ENCODE measurements at places on chromosomes 2 and 18.
A peak's percentile ranks its signal among the peaks of the same experiment; 100 is the strongest.

- no peak for DNase-seq
These were observed 616 bp upstream of the SP5 start for GRCh38 chr2:170714381-170715061.

DNA sequence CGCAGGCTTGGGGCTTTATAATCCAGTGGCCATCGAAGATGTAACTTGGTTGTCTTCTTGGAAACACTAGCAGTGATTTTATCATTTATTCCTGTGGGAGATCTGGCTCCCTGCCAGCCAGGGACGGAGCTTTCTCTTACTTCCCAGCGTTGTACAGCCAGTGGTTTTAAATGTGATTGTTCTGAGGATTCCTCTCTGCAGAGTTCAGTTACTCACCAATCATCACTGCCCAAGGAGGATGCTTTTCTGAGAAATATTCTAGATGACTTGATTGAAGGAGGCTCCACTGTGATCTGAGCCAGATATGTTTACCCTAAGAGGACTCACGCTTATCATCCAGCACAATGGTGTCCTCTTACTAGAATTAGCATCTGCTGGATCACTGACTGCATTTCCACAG is 744.3 kb downstream of the RNF144A start:
- no peak for DNase-seq

GRCh38 chr2:112345030-112346027 is 69.9 kb downstream of the ZC3H6 start:
- no peak for DNase-seq

DNA sequence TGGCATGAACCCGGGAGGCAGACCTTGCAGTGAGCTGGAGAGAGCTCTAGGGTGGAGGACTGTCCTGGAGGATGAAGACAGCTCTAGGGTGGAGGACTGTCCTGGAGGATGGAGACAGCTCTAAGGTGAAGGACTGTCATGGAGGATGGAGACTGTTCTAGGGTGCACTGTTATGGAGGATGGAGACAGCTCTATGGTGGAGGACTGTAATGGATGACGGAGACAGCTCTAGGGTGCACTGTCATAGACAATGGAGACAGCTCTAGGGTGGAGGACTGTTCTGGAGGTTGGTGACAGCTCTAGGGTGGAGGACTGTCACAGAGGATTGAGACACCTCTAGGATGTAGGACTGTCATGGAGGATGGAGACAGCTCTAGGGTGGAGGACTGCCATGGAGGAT is 21.1 kb upstream of the KCNG2 start:
- DNase-seq: no peak

- no peak for DNase-seq
These were observed 111.6 kb downstream of the AGAP1 start for GRCh38 chr2:235605312-235606003.

DNA sequence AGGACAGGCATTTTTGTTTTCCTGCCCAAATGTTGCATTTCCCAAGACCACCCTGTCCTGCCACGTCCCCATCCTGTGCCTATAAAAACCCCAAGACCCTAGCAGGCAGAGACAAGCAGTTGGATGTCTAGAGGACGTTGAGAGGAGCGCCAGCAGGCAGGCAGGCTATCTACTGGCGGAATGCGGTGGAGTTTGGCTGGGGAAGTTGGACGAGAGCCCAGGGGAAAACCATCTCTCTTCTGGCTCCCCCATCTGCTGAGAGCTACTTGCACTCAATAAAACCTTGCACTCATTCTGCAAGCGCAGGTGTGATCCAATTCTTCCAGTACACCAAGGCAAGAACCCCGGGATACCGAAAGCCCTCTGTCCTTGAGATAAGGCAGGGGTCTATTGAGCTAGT is 72.5 kb downstream of the ARL6IP6 start:
- no peak for DNase-seq

- no peak for DNase-seq
These were observed 173.0 kb downstream of the NCK2 start for GRCh38 chr2:105917688-105918087.

GRCh38 chr2:98913916-98914712 is 21.9 kb downstream of the CRACDL start:
- no peak for DNase-seq

- no peak for DNase-seq
These were observed 1.2 kb upstream of the SRBD1 start for GRCh38 chr2:45612285-45612684.

GRCh38 chr2:237625216-237625705 is 2.1 kb upstream of the LRRFIP1 start:
- no peak for DNase-seq

DNA sequence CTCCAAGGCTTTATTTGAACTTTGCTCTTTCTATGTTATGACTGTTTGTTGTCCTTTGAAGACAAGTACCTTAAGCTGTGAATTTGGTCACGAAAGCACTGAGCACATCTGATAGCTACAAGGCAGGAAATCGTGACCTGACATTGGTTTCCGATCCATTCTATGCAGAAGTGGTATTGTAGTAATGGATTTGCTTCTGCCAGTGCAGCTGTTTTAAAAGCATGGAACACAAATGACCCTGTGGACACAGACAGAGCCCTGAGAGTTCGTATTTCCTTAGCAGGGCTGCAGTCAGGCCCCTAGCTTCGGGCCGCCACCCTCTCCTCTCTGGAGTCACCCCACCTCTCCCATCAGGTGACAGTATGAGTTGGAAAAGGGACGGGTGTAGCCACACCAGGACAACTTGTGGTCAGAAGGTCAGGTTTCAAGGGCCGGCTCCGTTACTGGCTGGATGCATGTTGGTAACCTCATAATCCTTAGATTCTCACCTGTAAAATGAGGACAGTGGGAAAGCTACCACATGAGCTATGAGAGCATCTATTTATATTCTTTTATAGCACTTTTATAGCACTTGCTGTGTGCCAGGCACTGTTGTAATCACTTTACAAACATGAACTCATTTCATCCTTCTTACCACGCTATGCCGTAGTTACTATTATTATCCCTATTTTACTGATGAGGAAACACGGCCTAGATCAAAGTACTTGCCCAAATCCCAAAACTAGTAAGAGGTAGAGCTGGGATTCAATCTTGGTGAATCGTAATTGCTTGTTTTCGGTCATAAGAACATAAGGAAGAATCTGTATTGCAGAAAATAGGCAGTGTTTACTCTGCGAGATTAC is 70.2 kb downstream of the SPATS2L start:
- peak; percentile 38 for DNase-seq

- no peak for DNase-seq
These were observed 19.6 kb downstream of the CHN1 start for GRCh38 chr2:174985614-174986013.

DNA sequence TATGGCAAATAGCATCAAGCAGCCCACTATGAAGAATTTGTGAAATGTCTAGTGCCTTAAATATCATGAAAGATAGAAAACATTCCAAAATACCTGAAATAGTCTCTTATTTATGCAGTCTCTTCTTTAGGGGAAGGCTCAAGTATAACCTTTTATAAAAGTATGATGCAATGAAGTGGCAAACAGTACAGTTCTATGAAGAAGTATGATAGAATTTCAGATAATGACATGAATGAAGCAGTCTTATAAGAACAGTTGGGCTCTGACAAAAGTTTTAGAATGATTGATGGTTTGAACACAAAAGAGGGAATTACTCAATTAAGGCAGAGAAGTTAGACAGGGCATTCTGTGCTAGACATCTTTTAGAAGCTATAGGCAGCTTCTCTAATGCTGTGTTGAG is 1791.8 kb upstream of the PIK3C3 start:
- DNase-seq: no peak

GRCh38 chr2:136809998-136810397 is 44.7 kb downstream of the THSD7B start:
- no peak for DNase-seq

DNA sequence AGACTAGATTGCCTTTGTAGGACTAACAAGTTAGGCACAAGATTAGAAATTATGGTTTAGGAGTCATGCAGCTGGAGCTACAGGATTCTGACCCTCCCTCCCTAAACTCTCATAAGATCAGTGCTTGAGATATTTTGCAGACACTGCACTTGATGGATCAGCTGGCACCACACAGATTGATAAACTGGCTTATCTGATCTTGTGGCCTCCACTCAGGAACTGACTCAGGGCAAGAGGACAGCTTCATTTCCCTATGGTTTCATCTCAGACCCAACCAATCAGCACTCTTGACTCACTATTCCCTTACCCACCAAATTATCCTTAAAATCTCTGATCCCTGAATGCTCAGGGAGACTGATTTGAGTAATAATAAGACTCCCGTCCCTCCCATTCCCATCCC is 152.3 kb downstream of the DIS3L2 start:
- DNase-seq: peak; percentile 50

GRCh38 chr2:6071519-6071918 is 379.3 kb downstream of the SOX11 start:
- no peak for DNase-seq

GRCh38 chr2:183243758-183244157 is 119.5 kb downstream of the NUP35 start:
- no peak for DNase-seq

DNA sequence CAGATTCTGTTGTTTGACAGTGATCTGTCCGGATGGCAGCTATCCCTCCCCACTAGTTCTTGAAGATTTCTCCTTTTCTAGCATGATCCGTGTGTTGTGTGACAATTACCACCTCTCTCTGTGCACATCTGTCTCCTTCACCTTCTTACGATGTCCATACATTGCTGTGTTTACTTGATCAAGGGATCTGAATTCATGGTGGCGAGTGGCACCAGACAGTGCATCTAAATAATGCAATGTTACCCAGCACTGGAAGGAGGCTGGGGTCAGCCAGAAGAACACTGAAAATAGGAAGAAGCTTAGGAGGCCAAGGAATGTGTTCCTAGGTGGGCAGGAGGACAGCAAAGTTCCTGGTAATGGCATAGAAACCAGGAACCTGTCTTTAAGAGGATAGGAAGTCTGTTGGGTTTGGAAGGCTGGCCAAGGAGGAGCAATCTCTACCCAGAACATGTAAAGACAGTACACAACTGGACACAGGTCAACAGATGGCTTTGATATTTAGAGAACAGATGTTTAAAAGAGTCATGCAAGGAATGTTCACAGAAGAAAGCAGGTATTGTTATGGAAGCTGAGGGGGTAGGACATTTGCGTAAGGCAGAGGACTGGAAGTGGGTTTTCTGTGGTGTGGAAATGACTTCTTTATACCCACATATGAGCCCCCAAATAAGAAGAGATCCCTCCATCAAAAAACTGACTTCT is 126.4 kb downstream of the HRH4 start:
- DNase-seq: no peak
